Frontal cortex (tissue), 4 donors: ENCODE measurements at places on chromosomes 12 and 14. TPM values are rescaled to one million over a fixed set of nuclear protein-coding genes. Genes with fewer than 3 reads are reported as not detected.

DNA sequence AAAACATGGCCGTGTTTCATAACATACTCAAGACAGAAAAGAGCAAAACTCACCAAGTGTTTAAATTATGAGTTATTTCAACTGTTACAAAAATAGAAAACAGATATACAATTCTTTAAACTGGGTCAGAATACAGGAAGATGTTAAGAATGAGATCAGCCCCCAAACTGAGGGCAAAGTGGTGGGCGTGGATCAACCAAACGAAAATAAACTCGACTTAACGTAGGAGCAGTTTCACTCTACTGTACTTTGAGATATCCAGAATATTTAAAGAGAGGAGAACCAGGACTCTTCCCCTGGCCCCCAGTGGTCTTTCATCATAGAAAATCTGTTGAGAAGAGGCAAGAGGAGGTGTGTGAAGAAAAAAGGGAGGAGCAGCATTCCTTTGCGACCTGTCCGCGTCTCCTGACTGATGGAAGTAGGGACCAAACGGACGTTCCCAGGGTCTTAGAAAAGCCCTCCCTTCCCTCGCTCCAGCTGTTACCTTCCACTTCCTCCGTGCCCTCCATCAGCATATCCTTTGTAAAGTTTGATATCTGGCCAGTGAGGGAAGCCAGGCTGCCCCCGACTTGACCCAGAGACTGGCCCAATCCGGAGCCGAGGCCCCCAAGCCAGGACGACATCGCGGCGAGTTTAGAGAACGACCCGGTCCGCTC lies 668 bp downstream of the TRIP11 start:
- DNase-seq, result peak; percentile 33

GRCh38 chr14:54928216-54928615 lies 25.6 kb upstream of the GCH1 start:
- DNase-seq, result no peak

DNA sequence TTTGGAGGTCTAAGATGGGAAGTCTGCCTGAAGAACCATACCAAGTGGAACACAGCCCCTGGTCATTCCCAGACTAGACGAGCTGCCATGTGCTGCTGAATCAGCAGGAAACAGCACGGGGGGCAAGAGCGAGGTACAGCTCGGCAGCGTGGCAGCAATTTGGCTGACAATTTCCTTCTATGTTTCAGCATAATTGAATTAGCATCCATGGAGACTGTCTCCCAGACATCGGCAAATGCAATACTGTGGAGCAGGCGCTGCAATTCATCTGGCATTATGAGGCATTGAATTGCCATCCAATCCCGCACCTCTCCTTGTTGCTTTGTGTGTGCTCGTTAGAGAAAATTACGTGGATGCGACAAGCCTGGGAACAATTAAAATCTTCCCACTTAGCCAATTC lies 46.0 kb upstream of the CCDC60 start:
- no peak for DNase-seq

DNA sequence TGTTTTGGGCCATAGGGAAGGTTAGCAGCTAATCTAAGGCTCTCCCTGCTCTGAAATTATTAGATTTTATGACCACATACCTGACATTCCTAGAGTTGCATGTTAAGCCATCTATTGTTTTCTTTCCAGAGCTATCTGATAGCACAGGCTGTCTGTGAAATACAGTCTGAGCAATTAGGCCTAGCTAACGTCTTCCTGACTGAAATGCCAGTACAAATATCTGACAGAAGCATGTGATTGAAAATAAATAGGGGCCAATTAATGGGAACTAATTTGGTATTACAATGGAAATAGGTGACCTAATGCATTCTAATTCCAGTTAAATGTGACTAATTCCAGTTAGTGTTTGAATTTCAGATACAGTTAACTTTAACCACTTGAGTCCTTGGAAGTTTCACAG lies 115.2 kb downstream of the C12orf75 start:
- no peak for DNase-seq

GRCh38 chr12:85688837-85689236 lies 147.4 kb downstream of the RASSF9 start:
- no peak for DNase-seq

DNA sequence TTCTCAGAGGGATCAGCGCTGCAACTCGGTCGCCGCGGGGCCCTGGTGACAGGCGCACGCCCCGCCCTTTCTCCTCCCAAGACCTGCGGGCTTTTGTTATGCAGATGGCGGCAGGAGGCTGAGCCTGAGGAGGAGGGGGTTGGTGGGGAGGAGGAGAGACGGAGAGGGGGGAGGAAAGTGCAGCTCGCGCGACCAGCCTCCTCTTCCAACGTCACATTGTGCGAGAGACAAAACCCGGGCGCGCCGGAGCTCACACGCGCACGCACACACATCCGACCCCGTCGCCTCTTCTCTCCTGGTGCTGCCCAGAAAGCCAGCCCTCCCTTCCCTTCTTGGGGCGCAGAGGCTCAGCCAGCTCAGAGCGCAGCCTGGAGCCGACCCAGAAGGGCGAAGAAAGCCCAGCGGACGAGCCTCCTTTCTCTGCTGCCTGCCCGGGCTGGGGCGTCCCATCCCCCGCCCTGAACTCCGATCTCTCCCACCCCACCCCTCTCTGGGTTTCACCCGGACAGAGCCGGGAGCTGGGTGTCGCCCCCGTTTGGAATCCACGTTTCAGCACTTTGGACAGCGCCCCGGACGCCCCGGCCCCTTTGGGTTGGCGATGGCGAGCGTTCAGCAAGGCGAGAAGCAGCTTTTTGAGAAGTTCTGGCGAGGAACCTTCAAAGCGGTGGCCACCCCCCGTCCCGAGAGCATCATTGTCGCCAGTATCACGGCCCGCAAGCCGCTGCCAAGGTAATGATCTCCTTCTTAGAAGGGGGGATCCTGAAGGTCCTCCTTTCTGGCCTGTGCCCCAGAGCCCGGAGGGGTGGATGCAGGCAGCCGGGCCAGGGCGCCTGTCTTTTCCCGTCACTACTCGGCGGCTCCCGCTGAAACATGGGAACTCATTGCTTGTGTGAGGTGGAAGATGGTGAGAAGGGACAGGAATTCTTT lies at the start of gene SRRM4:
SRRM4 (plus strand) TSS at position 257 of the 927 bp plus-strand sequence; CDS start at position 599, 342 bp downstream.
- DNase-seq, result no peak

DNA sequence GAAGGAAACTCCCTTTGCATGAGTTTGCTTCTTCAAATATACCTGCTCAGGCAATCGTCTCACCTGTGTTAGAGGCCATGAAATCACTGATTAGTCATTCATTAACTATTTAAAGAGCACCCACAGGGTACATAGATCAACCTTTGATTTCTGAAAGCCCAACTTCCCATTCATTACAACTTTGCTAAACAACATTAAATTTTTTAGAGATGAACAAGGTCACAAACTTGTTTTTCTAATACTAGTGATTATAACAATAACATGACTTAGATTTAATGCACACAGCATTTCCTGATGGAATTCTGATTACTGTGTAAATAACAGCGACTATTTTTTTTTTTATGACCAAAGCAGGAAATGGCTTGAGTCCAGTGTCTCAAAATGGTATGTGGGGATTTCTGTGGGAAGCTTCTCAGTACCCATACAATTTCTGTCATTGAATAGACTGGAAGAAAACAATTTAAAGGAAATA lies 5.4 kb upstream of the ERO1A start:
- no peak for DNase-seq

GRCh38 chr12:92070864-92071445 lies 74.7 kb downstream of the BTG1 start:
- DNase-seq, result no peak

GRCh38 chr12:130953771-130954543 lies at the start of gene ADGRD1:
TSS of gene ADGRD1 (plus strand) at chr12:130953907. CDS start at chr12:130954466, 559 bp downstream.
- no peak for DNase-seq

- no peak for DNase-seq
Observed at GRCh38 chr12:26187014-26187798, 8.2 kb upstream of the SSPN start.

- peak; percentile 18 for DNase-seq
Observed at GRCh38 chr12:94616203-94616729, 34.1 kb downstream of the TMCC3 start.

- DNase-seq, result no peak
Observed at GRCh38 chr12:28443337-28443736, 253.1 kb downstream of the CCDC91 start.

- no peak for DNase-seq
Observed at GRCh38 chr12:58249610-58250009, 308.2 kb downstream of the ATP23 start.

DNA sequence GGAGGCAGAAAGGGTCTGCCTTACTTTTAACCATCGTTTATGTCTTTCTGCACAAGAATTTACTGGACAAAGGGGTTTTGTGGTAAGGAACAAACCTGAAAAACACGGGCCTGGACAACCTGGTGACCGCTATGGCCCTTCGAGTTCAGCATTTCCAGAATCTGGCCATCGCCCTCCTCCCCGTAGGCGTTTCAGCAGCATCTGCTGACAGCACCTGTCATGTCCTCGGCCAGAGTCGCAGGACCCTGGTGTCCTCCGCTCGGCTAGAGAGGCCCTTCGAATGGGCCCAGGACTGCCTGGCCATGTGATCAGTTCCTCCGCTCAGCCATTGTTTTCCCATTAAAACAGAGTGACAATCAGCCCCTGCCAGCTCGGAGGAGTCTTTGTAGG lies 142.8 kb upstream of the FKBP4 start:
- DNase-seq, result no peak

DNA sequence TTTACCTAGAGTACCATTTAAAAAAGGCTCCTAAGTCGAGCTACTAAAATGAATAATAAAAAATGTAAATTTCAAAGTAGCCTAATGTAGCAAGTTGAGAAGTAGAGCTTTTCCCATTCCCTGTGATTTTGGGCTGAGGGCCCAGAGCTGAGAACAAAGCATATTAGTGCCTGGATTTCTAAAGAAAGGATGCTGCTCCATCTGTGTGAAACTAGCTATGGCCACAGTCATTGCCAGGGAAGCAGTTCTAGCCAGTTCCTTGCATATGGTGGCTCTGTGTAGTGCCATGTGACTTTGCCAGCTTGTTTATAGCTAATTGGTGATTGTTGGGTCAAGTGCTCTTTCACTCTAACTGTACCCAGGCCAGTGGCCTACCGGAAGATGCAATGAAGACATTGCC lies 20.4 kb upstream of the FBXO33 start:
- no peak for DNase-seq

GRCh38 chr12:114770323-114770722 lies 86.3 kb upstream of the TBX3 start:
- DNase-seq, result no peak

DNA sequence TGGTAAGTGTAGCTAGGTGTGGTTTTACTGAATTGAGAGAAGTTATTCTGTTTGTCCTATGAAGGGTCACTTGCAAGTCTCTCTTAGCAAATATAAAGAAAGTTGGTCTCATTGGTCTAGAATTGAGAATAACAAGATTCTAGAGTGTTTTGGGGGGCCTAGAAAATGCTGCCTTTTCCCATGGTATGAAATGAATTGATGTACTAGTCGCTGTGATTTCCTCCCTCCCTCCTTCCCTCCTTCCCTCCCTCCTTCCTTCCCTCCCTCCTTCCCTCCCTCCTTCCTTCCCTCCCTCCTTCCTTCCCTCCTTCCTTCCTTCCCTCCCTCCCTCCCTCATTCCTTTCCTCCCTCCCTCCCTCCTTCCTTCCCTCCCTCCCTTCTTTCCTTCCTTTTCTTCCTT lies 166.7 kb upstream of the RGS6 start:
- no peak for DNase-seq

- no peak for DNase-seq
Observed at GRCh38 chr14:89336338-89336737, 80.7 kb downstream of the FOXN3 start.

GRCh38 chr14:104872469-104873341 lies 7.6 kb downstream of the CEP170B start:
- no peak for DNase-seq

DNA sequence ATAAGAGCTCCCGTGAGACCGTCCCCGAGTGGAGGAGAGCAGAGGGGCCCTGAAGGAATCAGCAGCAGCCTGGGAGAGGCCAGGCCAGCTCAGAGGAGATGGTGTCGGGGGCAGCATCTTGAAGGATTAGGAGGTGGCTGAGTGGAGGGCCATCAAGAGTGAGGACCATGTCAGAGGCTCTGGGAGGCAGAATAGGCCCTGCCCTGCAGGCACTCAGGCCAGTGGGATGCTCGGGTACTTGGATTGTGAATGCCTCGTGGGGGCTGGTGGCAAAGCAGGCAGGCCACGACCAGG lies 47.7 kb downstream of the IL31 start:
- no peak for DNase-seq

DNA sequence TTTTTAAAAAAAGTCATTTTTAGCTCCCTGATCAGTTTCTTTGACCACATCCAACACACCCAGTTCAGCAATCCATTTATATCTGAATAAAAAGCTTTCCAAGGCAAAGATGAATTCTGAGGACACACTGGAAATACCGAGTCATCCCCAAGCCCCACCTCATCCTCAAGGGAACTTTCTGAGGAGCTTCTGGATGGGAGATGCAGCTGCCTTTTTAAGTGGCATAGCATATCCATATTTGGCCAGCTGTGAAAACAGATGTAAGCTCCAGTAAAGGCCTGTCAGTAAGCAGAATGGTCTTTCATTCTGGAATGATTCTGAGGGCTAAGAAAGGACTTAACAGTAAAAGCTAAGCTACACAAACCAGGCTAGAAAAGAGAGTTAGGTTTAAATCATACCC lies 18.4 kb downstream of the ZFYVE1 start:
- no peak for DNase-seq

DNA sequence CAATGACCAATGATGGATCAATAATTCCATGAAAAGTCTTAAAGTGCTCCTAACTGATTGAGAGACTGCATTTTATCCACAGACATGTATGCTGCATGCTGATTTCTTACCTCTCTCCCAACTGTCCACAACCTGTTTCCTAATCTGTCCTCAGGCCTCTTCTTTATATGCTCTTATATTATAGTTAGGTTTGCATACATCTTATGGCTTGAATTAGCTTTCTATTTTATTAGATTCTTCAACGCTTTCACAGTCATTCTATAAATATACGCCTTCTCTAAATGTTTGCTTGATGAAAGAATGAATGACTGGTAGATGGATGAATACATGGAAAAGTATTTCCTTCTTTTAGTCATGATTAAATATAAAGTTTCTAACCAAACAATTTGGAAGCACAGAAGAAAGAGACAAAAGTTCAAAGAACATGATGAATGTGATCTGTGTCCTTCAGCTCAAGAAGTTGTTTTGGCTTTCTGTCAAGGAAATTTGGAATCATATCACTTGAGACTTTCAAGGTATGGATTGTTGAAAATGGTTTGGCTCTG lies 91.8 kb upstream of the NPAS3 start:
- DNase-seq, result no peak

DNA sequence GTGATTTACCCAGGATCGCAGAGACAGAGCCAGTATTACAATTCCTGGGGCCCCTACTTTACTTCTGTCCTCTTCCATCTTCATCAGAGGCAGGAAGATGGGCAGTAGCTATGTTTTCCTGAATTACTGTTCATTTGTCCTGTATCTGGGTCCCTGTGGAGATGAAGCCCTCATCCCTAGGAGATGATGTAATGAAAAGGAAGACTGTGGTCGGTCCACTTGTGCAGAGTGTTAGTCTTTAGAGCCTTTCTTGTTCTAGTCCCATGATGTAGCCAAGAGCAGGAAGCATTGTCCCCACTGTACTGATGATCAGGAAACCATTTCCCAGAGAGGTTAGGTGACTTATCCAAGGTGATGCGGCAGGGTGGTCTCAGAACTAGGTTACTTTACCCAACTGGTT lies 2.6 kb downstream of the CD9 start:
- no peak for DNase-seq

Gene KITLG
- 56.3 TPM for total RNA-seq

Gene BICDL1
- 24.5 TPM for total RNA-seq

Gene CD9
- total RNA-seq, result 26.5 TPM

Gene ADAM21
- under 0.01 TPM for total RNA-seq

Gene TCL1B
- total RNA-seq, result not detected

Gene MGP
- 2.0 TPM for total RNA-seq

Gene STXBP6
- total RNA-seq, result 37.9 TPM

Gene EIF2S3B
- 1.6 TPM for total RNA-seq

Gene HCAR1
- total RNA-seq, result 0.41 TPM

Gene ATF7
- 4.1 TPM for total RNA-seq
